ENCODE measurements at places on chromosomes 12 and 14.

DNA sequence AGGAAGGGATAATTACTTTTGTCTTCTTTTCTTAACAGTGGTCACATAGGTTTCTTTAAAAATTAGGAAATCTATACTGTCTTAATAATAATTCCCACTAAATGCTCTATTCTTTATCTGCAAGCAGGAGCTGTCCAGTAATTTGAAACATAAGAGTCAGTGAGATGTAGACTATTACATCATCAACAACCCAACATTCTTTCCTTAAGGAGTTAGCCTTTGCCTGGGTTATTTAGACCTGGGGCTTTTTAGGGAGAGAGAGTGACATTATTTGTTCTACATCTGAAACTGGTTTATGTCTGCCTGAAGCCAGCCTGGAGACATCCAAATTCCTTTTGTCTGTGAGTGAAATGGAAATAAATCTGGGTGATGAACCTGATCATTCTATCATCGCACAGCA, 294.4 kb downstream of the TMTC2 start:
- no peak for DNase-seq

DNA sequence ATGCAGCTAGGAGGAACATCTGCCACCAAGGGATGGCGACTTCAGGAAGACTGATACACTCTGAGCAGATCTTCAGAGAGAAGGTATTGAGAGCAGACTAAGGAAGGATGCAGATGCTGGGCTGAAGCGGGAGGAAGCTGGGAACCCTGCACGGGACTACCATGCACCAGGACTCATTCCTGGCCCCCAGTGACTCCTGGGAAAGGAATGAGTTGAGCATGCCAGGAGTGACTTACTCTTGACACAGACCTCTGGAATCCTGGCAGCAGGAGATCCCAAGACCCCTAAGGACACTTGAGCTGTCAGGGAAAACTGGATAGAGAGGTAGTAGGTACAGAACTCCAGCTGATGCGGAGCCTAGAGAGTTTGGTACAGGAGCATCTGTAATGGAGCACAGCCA, 336.1 kb downstream of the RPS29 start:
- no peak for DNase-seq

- DNase-seq, result no peak
These were observed 81.0 kb upstream of the SCAF11 start for GRCh38 chr12:46071335-46071734.

DNA sequence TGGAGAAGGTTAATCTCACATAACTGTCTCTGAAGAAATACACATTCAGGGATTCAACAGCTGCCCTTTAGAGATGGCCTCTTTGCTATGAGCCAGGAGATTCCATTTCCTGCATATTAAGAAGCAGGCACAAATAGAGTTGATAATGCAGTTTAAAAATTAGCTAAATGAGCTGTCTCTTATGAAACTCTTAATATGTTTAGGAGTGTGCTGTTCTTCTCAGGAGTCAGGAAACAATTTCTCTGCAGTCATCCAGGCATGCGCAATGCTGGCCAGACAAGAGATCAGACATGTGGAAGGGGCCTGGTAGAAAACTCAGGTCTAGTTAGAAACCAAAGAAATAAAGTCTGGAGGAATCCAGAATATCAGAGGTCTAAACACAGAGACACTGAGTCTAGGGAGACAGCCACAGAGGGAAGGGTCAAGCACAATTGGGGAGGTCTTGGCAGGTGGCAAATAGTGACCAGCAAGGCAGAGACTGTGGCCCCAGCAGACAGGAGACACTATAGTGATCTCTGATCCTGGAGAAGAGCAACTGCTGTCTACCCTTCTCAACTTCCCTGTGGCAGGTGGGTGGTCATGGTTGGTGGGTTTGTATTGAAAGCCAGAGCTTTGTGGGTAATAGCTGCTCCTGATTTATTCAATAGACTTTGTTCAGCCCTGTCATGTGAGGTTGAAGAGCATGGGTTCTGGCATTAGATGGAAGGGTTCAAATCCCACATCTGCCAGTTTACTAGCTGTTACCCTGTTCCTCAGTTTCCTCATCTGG, 185.8 kb upstream of the RMST start:
- DNase-seq, result no peak

- no peak for DNase-seq
These were observed 3.2 kb upstream of the VSIG10 start for GRCh38 chr12:118107011-118107410.

DNA sequence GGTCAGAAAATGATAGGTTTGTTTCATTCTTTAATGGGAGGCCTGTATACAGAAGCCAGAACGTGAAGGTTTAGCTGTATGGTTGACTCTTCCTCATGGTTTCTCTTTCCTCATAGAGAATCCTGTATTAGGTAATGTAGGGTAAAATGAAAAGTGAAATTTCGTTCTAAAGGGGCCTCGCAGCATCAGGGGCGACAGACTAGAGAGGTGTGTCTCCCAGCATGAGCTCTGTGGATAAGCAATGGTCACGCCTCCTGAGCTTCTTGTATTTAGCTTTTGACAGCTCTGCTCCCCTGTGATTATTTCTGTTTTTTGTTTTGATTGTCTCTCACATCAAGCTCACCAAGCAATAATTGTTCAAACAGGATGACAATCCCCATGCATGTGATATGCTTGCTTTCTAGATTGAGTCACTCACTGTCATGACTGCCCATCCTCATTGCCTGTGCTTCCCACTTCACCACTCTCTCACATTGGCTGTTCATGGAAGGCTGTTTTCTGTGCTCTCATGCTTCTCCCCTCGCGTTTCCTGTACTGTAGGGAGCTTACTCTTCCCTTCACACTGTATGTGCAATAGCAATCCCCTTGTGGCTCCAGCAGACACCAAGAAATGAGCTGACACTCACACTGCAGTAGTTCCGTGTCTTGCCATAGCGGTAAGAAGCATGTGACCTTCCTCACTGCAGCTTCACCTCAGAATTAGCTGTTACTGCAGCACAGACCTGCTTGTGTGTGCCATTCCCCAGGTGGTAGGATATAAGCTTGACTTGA, 44.0 kb downstream of the RAD52 start:
- DNase-seq, result no peak

DNA sequence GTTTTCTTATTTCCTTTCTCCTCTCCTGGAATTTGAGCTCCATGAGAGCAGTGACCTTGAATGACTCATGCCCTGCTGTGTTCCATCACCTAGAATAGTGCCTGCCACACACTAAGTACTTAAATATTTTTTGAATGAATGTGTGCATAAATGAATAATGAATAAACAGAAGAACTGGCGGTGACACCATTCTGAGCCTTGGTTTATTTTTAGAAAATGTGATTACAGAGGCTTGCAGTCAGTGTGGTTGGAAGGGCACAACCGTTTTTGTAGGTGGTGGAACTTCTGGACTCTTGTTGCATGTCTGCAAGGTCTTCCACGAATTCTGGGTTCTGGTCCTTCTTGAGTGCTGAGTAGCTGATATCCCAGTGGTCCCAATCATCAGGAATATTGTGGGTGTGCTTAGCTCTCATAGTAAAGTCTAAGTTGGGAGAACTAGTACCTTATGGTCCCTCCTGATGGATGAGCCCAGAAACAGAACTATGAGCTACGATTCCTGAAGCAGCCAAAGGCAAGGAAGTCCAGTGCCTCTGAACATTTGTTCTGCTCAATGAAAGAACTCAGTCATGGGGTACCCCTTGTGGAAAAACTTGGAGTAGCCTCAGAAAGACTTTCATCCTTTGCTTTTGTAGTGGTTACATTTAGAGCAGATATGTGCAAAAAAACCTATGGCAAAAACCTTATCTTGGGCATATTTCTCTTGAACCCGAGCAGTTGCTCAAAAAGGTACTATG, 28.8 kb upstream of the BHLHE41 start:
- DNase-seq, result no peak

GRCh38 chr12:103469719-103470118, 26.0 kb downstream of the C12orf42 start:
- DNase-seq, result no peak

DNA sequence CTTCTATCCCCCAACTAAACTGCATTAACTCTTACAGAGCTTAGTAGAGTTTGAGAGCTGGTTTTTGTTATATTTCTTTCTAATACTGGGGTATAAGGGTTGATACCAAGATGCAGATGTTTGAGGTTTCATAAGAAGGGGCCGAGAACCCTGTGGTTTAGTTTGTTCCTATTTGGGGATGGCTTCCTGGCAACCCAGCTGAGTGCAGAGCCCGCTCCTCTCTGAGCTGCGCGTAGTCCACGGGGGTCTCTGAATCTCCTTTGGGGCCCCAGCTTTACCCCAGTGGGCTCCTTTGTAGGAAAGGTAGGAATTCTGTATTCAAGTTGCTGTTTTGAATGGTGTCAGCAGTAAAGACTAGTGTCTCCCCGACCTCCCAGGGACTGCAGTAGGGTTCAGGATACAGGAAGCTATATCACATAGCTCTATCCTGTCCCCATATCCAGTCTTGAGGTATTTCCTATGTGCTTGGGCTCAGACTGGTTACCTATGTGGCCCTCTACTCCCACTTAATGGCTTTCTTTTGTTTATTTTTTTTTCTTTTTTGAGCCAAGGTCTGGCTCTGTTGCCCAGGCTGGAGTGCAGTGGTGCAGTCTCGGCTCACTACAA, 25.4 kb downstream of the PLXNC1 start:
- no peak for DNase-seq

- DNase-seq, result peak; percentile 69
These were observed 51.1 kb downstream of the HSPB8 start for GRCh38 chr12:119229837-119230236.

DNA sequence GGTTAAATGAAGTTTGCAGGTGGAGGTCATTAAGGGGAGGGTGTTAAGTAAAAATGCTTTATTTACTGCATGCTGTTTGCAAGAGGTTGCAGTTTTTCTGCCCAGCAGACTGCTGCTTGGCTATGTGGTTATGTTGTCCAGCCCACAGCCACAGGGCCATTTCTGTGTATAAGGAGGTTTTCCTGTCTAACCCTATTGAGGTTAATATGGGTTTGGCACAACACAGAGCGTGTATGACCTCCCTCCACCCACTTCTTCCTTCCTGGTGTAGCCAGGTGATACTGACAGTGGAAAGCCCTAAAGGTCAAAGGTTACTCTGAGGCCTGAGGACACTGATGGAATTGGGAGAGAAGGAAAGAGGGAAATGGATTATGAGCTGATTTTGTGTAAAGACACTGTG, 253.7 kb upstream of the PWP1 start:
- DNase-seq, result no peak

GRCh38 chr12:81558031-81558430, 201.1 kb downstream of the PPFIA2 start:
- DNase-seq, result no peak

DNA sequence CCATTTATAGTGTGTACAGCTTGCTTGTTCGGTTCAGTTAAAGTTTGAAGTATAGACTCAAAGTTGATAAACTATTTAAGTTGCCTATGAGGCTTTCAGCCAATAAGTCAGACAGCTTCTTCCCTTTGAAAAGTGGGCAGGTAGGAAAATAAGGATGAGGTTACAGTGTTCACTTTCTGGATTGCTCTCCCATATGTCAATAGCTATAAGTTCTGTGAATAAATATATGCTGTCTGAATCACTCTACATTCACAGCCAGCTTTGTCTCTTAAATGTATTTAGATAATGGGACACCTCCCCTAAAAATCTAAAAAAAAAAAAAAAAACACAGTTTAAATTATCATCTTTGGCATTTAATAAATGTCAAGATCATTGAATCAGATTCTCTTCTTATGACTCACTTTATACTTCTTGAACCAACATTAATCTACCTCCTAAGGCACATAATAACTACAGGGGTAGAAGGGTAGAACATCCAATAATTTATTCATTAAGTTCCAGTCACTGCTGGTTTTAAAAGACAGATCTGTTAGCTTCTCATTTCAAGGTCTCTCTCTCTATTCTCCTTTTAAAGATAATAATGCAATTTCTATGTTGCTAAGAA, 126.4 kb upstream of the PCED1B start:
- DNase-seq, result no peak

GRCh38 chr12:127729381-127729780, 537.6 kb upstream of the TMEM132C start:
- DNase-seq, result no peak

DNA sequence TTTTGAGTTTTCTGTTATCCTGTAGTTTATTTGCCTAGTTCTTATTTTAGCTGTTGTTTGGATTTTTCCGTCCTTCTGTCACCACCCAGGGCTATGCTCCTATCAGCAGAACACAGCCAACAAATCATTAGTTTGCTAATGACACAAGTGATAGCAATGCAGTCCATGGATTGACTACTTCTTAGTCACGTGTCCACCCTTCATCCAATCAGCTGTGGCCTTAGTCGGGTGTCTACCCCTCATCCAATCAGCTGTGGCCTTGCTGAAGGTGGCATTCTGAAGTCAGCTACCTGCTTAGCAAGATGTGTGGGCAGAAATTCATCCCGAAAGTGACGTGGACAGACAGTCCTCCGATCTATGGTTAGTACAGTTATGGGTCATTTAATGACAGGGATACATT, 182.3 kb downstream of the GALC start:
- no peak for DNase-seq

DNA sequence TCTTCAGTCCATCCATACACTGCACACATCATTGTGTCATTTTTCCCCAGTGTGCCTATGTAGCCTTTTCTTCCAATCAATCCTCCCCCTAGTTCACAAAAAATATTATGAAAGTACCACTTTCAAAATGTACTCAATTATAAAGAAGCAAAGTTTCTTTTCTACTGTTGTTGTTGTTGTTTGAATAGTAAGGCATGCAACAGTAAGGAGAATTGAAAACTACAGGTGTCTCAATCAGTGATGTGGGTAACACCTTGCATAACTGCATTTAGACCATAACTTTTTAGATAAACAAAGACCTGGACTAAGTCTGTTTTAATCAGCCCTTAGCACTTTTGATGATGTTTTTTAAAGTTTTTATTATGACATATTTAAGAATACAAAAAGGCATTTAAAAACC, 104.4 kb downstream of the EML5 start:
- DNase-seq, result no peak

- DNase-seq, result no peak
These were observed 62.7 kb upstream of the HECTD1 start for GRCh38 chr14:31270196-31270772.

GRCh38 chr12:7989827-7990491, 42.6 kb upstream of the FOXJ2 start:
- no peak for DNase-seq

GRCh38 chr14:64691376-64691775, 12.8 kb upstream of the PLEKHG3 start:
- DNase-seq, result no peak

DNA sequence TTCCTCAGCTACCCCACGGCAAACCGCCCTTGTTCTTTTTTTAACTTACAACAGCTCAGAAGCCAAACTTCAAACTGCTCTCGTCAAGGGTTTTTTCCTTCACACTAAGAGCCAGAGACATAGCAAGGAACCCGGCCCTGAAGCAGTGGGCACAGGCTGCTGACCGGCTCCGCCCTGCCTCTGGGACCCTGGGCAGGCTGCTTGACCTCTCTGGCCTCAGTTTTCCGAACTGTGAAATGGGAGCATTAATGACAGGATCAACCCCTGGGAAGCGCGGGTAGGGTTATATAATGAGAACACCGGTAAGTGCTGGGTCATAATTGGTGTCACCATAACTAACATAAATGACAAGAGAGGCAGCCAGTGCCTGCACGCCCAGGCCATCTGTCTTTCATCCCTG, 21.2 kb upstream of the FZD10 start:
- no peak for DNase-seq

GRCh38 chr14:41607966-41608663, 1.4 kb downstream of the LRFN5 start:
- DNase-seq, result peak; percentile 10

- DNase-seq, result no peak
These were observed 43.9 kb downstream of the GIT2 start for GRCh38 chr12:109952160-109952858.

GRCh38 chr14:100416921-100417860, 94.1 kb downstream of the SLC25A47 start:
- peak; percentile 58 for DNase-seq

All from HEK293T (cell line).